ENCODE measurements at places on chromosomes 3 and 15.

GRCh38 chr15:62124973-62125303 lies 40.1 kb downstream of the C2CD4B start:
- DNase-seq = no peak

GRCh38 chr3:13027154-13027553 lies 46.1 kb downstream of the IQSEC1 start:
- DNase-seq = no peak

- DNase-seq = no peak
Observed at GRCh38 chr3:115825046-115825445, 201.7 kb downstream of the GAP43 start.

- no peak for DNase-seq
Observed at GRCh38 chr15:80157215-80157614, 4.4 kb downstream of the FAH start.

GRCh38 chr3:48684480-48685143 lies 1.1 kb downstream of the NCKIPSD start:
- DNase-seq = no peak

DNA sequence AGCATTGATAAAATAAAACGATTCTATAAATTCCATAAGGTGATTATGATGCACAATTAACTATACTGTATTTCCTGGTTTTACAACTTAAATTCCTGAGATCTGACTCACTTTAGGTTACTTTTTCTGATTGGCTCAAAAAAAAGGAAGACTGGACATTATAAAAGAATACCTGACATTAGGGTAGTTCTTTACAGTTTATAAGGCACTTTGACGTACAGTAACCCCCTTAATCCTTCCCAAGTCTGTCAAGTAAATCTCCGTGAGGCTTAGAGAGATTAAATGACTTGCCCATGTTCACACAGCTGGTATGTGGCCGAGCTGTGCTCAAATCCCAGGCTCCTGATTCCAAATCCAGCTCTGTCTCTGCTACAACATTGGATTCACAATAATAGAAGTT lies 1.0 kb upstream of the SLTM start:
- DNase-seq = no peak

DNA sequence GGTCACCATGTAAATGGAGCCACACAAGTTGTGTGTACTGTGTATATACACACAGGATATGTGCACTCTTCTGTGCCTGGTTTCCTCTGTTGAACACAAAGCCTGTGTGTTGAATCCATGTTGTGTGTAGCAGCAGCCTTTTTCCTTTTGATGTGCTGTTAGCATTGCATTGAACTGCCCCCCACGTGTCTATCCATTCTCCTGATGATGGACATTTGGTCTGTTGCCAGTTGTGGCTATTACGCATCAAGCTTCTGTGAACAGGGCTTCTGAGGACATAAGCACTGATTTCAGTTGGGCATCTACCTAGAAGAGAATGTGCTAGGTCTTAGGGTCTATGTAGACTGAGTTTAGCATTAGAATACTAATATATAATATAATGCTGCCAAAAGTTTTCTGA lies 77.4 kb downstream of the LSM3 start:
- DNase-seq = no peak

DNA sequence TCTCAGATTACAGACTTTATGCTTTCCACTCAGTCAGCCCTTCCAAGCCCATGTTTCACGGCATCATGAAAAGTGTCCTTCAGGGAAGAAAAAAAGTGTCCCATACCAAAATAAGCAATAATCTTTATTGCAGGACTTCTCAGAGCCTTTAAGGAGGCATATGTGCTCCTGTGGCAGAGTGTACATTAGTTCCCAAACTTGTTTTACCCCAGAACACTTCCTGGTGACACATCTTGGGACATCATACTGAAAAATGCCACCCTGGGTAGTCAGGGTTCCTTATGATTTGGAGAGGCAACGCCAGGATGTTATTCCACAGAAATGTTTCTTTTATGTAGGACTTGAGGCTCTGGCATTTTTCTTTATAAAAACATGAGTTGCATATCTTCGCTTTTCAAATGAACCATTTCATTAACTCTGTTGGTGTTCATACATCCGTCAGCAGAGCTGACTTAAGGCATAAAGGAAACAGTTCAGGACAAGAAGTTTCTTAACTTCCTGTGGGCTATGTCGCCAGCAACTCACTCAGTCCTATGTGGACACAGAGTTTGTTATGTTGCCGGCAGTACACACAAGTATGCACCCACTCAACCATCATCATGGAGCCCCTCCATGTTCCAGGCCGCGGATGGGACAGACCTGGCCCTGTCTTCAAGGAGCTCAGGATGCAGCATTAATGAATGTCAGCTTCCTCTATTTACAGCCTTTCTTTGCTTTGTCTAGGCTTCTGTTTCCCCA lies 63.8 kb downstream of the CASR start:
- no peak for DNase-seq

- DNase-seq = no peak
Observed at GRCh38 chr15:68232937-68233336, 3.4 kb upstream of the CLN6 start.

DNA sequence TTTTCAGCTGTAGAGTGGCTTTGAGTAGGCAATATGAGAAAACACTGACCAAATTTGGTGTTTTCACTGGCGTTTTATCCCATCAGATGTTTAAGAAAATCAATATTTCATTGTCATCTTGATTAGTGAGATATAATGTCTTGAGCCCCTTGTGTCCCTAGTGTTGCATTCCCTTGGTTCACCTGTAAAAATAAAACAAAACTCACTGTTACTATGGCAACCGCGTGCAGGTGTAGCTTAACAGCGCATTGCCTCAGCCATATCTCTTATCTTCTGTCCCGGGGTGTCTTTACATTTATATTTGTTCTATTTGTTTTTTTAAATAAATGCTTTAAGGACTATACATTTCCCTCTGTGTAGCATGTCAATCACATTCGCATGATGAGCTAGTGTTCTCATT lies 551.6 kb downstream of the ZIC1 start:
- no peak for DNase-seq

DNA sequence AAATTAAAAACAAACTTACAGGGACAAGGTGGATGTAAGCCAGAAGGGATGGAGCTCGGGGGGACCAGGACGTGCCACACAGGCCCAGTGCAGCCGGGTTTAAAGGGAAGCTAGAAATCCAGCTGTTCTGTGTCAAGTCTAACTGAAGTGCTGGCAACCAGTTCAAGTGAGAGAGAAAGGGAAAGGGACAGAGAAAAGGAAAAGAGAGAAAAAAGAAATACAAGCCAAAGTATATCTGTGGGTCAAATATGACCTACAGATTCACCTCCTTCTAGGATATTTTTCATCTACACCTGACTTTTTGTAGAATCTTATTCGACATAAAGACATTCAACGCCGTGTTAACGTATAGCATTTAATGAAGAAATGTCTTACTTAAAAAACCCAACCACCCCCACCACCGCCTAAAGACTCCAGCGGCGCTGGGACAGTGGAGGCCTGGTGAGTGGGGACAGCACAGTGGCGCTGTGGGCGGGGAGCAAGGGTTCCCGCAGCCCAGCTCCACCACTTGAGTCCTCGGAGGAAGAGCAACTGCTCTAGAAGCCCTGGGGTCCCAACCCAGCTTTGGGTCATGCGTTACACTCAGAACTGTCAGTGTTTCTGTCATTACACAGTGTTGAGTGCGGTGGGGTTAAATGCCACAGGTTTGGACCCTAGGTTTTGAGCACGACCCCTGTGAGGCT lies 62.3 kb downstream of the CHSY1 start:
- DNase-seq = no peak
